Left lung (tissue), 14 donors: ENCODE measurements at places on chromosomes 11 and 22.

GRCh38 chr22:19121631-19122142, 525 bp downstream of the DGCR2 start:
- no peak for DNase-seq

GRCh38 chr22:50507421-50507990, at the start of gene LMF2:
Gene LMF2 (minus strand): TSS chr22:50507702. CDS start chr22:50507675, 27 bp downstream.
- no peak for DNase-seq

GRCh38 chr22:47168900-47169800, 406.7 kb downstream of the TBC1D22A start:
- DNase-seq = no peak

DNA sequence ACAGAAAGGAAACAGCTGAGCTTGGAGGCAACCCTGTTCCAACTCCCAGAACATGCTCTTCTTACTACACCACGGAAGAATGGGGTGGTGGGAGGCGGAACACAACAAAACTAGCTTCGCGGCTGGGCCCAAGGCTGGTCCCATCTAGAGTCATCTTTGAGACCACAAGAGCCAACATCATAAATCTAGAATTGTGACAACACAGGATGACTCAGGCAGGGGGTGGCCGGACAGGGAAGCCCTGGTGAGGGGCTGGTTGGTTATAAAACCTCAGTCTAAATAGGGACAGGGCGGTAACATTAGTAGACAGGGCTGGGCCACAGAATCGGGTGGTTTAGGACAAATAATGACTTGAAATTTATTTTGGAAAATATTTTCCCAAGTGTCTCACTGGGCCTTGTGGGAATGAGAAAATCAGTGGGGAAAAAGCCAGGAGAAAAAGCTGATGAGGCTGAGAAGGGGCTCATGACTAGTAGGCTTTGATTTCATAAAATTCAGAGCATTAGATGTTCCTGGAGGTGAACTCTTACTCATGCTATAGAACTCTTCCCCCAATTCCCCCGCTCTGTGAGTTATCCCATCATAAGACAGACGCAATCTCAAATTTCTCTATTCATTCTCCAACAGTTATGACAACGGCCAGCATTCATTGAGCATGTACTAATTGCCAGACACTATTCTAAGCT, 151.8 kb upstream of the TIMP3 start:
- no peak for DNase-seq

GRCh38 chr11:95544095-95544856, 245.3 kb downstream of the FAM76B start:
- DNase-seq = no peak

DNA sequence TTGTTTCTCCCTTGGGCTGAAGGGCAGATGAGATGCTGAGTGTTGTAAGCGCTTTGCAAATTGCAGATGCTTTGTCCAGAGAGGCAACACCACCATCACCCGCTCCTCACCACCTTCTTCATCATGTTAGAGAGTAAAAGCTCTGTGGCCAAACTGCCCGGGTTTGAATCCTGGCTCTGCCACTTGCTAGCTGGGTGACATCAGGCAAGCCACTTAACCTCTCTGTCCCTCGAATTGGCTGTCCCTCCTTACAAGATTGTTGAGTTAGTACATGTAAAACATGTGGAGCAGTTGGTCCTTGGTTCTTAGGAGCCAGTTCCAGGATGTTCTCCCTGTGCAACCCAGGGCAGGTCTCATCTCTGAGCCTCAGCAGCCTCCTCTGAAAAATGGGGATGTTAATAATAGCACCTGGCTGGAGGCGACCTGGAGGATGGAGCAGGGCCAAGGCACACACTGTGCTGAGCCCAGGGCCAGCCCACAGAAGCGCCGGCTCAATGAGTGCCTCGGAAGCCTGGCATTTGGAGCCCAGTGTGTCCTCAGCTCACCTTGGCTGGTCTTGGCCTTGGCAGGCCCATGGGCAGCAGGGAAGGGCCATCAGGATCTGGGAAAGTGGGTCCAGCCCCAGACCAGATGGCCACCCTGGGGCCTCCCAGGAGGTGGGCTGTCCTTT, 10.5 kb downstream of the C11orf86 start:
- no peak for DNase-seq

DNA sequence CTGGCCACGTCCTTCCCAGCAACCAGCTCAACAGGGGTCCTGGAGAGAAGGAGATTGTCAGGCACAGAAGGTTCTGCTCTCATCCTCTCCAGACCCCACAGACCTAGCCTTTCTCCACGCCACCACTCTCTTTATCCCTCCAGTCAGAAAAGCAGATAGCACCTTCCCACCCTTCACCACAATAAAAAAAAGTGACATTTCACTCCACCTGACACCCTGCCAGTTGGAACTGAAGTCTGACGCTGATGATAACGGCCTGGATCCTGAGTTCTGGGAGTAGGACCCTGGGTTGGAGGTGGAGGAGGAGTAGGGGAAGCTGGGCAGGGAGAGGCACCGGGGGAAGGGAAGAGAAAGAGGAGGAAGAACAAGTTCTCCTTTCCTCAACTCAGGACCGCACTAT, 127.5 kb upstream of the ANO1 start:
- DNase-seq = no peak

DNA sequence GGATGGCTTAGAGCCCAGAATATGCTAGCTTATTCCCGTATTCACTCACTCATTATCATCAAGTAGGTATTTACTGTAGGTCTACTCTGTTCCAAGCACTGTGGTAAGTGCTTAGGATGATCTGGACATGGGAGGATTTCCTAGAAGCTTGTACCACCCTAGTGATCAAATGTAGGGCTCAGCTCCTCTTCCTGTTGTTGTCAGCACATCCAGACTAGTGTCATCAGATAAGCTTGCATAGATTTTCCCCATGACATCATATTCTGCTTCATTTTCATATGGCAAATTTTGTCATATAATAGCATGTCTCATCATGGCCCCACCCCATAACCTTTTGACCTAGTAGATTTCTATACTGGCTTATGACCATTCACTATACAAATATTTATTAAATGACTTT, 19.3 kb upstream of the NUCB2 start:
- DNase-seq = no peak

- DNase-seq = no peak
Observed at GRCh38 chr22:25119609-25120008, 80.0 kb upstream of the CRYBB3 start.

GRCh38 chr11:119774172-119774763, 45.3 kb upstream of the NECTIN1 start:
- peak; percentile 37 for DNase-seq

- DNase-seq = no peak
Observed at GRCh38 chr11:120182790-120183491, 27.9 kb upstream of the OAF start.

DNA sequence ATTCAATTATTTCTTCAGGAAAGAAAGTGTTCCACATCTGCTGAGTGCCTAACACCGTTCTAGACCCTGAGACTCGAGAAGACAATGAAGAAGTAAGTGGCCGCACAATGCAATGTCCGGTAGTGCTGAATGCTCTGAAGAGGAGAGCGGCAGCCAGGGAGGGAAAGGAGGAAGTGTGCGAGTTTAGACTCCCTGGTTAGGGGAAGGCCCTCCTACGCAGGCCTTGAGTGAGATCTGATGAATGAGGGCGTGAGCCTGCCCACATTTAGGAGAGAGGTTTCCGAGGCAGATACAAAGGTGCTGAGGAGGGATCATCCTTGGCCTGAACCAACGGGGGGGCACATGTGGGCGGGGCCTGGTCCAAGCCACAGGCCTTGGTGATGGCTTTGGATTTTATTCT, 558.6 kb downstream of the NTM start:
- no peak for DNase-seq

DNA sequence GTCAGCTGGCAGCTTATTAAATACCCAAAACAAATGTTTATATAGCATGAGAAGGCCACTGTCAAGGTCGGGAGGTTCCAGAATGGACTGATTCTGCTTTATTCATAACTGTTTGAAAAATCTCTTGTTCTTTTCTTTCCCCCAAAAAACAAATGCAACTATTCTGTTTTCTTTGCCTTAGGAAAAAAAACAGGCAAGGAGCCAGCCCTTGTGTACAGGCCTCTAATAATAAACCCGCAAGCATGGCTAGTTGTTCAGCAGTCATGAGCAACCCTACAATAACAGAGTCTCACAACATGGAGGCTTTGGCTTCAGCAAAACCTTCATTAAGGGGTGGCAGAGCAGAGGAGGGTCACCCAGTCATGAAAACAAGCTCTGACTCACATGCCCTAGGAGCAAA, 191.7 kb downstream of the KIRREL3 start:
- no peak for DNase-seq

DNA sequence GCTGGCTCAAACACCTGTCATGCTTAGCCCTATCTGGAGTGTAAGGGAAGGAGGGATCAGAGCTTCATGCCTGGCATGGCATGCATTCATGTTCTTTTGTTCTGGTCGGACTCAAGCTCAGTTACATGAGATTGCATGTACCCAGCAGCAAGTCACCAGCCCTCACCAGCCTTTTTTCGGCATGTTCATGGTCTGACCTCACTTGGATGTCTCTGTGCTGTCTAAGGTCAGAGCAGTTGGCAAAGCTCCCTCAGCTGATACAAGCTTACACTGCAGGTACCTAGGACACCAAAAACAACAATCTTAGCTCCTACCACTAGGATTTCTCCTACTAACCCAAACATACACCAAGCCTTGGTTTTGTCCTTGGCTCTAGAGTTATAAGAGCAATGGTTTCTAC, 152.6 kb downstream of the BARX2 start:
- DNase-seq = no peak

DNA sequence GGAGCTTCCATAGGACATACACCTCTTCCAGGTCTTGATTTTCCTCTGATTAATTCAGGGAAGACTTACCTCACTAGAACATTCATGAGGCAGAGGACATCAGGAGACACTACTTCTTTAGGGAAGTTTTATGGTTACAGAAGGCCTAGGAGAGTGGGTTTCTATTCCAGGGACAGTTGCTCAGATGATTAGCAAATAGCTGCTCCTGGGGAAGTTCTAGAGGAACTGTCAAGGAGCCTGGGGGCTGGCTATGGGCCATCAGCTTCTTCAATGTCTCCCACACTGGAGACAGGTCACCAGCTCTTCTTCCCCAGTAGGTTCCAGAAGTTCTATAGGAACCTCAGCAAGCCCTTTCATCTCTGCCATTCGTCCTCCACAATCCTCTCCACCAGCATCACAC, 11.5 kb upstream of the OR10A5 start:
- no peak for DNase-seq

DNA sequence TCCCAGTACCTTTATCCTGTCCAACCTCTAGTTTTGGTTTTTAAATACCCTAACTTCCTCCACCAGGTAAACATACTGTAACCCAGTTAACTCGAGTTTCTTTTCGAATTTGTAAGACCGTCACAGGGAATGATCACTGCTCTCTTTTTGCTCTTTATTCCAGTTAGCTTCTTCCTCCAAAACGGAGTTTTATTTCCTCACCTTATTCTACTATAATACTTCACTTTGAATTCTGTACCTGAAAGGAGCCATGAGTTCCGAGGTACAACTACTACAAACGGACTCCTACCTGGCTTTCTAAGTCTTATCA, 1.4 kb downstream of the NUP98 start:
- no peak for DNase-seq

GRCh38 chr11:74007691-74008372, 1.1 kb downstream of the UCP3 start:
- DNase-seq = no peak

DNA sequence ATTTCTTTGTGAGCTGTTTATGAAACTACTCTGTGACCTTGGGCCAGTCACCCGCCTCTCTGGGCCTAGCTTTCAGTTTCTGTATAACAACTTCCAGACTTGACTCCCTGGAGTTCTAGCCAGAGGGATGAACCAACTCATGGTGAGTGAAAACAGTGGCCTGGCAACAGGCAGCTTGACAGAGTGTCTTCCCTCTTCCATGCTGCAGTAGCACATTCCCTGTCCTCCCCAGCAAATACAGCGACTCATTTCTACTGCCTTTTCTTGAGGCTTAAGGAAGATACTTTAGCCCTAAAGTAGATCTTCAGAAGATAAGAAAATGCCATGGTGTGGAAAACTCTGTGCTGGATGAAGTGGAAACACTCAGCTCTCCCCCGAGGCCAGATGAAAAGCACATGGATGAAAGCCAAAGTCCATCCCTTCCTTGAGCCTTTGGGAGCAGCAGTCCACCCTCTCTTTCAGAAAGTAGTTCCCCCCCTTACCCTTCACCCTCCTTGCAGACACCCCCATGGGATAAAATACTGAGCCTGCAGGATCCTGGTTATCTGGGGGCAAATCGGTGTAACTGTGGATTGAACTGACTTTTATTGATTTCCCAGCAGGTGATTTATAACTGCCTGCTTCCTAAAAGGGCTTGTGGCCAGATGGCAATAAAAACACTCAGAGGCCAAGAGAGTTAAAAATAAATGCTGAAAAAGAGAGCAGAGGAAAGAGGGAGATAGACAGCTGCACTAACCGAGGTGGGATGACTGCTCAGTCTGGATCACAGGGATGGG, 24.1 kb downstream of the IRAG1 start:
- no peak for DNase-seq

DNA sequence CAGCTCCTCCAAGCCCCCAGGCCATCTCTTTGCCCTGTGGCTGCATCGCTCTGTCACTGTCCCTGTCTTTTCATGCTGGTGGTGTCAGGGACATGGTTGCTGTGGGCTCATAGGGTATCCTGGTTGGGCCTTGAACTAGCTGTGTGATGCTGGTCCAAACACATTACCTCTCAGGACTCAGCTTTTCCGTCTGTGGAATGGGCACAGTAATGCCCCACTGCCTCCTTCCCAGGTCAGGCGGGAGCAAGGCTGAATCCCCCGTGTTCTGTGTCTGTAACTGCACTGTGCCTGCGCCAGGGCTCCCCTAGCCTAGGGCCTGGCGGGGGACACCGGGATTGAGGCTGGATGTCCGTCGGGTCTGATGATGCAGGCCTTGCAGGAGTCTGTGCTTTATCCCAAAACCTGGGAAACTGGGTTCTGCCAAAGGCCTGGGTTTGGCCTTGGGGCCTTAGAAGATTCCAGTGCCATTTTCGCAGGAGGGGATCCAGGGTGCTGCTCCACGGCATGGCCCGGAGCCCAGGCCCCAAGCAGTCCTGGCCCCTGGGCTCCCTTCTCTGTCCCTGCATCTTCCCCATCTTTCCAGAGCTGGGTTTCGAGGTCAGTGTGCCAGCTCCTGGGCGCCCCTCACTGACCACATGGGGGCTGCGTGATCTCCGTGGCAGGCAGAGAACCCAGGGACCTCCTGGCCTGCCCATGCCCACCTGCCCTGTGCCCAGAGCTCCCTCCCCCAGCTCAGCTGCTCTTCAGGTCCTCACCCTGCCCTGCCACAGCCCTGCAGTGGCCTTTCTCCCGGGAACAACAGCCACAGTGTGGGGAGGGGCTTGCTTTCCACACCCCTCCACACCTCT, 32.7 kb upstream of the CELSR1 start:
- DNase-seq = peak; percentile 51
